ENCODE measurements at places on chromosomes 1 and 21. TPM values are rescaled to one million over a fixed set of nuclear protein-coding genes. Genes with fewer than 3 reads are reported as not detected.

GRCh38 chr1:219938706-219939105, 10.3 kb upstream of the SLC30A10 start:
- DNase-seq: no peak

DNA sequence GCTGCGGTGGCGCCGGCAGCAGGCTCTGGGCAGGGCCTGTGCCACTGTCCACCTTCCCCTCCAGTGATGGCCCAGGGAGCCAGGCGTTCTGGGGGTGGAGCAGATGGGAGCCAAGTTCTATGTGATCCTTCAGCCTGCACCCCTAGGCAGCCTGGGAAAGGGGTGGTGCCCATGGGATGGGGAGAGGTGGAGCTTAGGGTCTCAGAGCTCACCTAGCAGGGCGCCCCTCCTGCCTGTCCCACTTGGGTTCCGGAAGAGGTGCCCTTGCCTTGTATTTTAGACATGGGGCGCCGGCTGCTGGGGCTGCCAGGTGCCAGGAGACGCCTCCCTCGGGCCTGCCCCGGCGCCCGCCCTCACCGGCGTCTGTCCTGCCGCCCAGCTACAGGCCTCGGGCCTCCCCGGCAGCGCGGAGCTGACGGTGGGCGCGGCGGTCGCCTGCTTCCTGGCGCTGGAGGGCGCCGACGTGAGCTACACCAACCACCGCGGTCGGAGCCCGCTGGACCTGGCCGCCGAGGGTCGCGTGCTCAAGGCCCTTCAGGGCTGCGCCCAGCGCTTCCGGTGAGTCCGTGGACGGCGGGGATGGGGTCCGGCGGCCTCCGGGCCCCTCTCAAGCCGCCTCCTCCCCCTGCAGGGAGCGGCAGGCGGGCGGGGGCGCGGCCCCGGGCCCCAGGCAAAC, 3.1 kb upstream of the MMP23B start:
- no peak for DNase-seq

DNA sequence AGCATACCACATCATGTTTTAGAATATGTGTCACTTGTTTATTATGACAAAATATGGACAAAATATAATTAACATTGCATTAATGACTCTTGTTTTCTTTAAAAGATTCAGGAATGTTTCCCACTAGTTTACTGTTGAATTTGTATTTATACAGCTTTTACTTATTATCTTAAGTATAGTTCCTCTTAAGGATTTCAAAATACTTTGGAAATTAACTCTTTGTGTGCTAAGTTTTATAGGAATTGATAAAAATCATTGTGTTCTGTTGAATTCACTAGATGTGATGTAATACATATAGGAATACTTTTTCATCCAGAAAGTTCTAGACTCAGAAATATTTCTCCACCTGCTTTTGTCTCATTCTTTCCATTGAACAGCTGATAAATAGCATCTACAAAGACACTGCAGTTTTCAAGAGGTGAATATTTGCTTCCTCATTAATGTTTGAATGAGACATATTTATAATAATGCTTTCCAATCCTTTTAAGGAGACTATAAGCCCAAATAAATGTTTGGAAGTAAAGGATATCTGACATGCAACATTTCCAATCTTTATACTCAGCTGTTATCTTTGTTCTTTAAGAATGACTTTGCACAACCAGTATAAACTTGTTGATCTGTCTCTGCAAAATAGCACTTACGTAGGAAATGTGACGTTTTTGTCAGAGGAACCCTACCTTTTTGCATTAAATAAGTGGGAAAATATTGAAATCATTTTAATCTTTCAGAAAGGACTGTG, 38.4 kb upstream of the SAMSN1 start:
- DNase-seq: no peak

DNA sequence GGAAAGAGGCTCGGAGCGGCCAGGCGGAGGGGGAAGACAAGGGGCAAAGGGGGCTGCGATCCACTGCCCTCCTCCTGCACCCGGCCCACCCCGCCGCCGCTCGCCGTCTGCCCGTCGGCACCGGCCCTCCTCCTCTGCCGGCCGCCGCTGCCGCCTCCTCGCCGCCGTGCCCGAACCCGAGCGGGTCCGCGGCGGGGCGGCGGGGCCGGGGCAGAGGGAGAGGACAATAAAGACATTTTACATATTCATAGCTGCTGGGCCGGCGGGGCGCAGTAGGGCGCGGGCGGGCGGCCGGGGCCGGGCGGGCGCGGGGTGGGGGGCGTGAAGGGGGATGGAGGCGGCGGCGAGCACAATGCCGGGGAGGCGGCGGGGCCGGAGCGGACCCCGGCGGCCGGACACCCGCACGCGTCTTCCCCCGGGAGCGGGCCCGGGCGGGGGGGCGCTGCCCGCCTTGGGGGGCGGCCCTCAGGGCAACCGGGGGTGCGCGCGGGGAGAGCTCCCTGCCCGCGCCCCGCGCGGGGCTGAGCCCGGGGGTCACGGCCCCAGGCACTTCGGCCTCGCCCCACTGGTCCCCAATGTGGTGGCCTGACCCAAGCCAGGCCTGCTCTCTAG, 546 bp downstream of the POU2F1 start:
- peak; percentile 28 for DNase-seq

GRCh38 chr1:165117482-165117881, 239.0 kb downstream of the LMX1A start:
- DNase-seq: no peak

GRCh38 chr1:75392278-75392677, 218.6 kb downstream of the SLC44A5 start:
- DNase-seq: no peak

GRCh38 chr1:222547260-222547614, 667 bp downstream of the HHIPL2 start:
- no peak for DNase-seq

- no peak for DNase-seq
Observed at GRCh38 chr21:35254006-35254764, 205.1 kb upstream of the RUNX1 start.

GRCh38 chr1:198350456-198350855, 190.0 kb downstream of the ATP6V1G3 start:
- DNase-seq: no peak

The WNT9A gene
- 3.0 TPM for polyA plus RNA-seq

The LRRC71 gene
- 3.3 TPM for polyA plus RNA-seq

The LAD1 gene
- polyA plus RNA-seq: 11.2 TPM

The SPRR2A gene
- polyA plus RNA-seq: not detected

The PGLYRP3 gene
- not detected for polyA plus RNA-seq
